ENCODE measurements at places on chromosomes 11 and 22.
A peak's percentile ranks its signal among the peaks of the same experiment; 100 is the strongest.

DNA sequence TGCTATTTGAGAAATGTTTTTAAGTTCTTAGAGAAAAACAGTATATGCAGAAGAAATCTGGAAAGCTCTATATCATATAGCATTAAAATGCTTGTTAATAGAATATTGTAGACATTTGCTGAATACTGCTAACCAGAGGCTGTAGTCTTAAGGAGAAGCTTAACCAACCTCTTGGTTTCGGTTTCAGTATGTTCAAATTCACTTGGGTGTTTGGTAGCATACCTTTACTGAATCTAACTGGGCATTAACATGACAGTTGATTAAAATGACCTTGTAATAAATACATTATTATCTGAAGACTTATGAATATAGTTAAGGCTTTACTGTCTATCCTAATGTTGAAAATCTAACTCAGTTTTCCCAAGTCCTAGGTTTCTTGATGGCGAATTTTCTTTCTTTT is 5.4 kb downstream of the PCF11 start:
- no peak for DNase-seq

DNA sequence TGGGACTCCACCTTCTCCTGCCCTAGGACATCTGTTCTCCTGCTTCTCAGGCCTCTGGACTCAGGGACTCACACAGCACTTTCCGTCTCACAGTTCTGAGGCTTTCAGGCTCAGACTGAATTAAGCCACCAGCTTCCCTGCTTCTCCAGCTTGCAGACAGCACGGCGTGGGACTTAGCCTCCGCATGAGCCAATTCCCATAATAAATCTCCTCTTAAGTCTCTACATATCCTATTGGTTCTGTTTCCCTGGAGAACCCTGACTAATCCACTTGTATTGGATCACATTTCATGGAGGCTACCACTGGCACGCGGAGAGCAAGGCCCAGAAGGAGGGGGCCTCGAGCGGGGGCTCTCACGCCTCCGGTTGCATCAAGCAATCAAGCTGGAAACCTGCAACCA is 1313.6 kb downstream of the TBC1D22A start:
- no peak for DNase-seq

DNA sequence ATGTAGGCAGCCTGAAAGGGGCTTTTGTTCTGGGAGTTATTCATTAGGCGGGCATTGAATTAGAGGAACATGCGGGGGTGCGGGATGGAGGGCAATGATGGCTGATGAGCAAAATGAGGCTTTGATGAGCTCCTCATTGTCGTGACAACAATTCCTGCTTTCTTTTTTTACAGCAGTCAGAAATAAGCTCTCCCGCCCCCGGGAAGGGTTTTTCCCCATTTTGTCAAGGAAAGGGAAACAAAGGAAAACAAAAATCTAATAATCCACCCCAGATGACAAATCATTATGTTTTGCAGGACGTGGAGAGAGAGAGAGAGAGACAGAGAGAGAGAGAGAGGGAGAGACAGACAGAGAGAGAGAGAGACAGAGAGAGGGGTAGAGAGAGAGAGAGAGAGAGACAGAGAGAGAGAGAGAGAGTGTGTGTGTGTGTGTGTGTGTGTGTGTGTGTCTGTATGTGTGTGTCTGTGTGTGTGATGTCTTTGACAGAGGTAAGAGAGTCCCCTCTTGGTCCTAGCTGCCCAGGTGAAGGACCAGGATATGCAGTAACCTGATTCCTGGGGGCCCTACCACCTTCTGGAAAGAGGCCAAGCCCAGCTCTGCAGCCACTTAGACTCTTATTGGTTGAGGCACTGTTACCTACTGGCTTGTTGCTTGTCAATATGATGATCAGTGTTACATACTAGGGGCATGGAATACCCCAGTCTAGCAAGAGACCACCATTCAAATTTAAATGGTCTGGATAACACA is 46.7 kb upstream of the PARVA start:
- no peak for DNase-seq

GRCh38 chr11:64458997-64459396 is 100.0 kb downstream of the RPS6KA4 start:
- peak; percentile 17 for DNase-seq

DNA sequence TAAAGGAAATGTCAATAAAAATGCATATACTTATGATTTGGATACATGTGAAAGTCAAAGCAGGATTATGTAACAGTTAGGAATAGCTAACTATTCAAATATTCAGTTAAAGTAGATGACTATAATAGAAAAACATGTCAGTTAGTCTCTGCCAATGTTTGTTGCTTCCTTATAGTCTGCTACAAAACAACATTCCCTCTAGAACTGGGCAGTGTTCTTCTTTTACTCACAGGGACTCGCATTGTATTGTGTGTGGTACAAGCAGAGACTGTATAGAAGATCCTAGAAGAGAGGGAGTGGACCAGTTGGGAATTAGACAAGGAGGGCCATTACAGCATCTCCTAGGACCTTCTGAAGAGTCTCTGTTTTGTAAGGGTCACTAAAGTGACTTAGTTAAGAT is 10.6 kb downstream of the ACAT1 start:
- no peak for DNase-seq

DNA sequence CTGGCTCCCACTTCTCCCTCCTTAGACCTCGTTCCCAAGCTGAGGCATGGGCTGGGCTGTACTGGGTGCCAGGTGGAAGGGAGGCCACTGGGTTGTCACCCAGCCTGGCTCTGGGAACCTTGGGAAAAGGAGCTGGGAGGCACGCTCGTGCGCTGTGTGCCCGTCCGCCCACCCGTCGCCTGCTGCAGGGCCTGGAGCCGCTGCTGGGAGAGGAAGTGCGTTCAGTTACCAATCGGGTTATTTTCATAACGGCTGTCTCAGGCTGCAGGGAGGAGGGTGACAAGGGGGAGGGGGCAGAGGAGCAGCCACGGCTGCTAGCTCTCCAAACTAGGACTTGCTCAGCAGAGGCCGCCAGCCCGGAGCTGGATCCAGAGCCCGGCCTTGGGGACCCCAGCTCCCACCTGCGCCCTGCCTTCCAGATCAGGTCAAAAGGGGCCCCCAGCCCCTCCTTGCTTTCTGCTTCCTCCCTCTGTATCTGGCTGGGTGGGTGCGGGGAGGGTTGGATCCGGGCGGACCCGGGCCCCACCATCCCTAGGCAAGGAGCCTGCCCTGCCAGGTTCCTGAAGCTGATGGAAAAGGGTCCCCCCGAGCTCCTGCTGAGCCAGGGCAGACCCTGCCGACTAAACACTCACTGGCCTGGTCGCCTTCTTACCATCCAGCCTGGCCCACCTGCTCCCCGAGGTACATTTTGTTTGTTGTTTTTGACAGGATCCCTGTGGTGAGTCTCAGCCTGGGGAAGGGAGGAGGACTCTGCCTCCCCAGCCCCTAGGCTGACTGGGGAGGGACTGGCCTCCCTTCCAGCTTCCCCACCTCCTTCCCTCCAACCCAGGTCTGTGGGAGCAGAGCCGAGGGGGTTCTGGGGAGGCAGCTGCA is 14.3 kb downstream of the DGKZ start:
- DNase-seq: peak; percentile 89

- no peak for DNase-seq
Measured at GRCh38 chr11:35078470-35078735, 60.6 kb upstream of the CD44 start.

DNA sequence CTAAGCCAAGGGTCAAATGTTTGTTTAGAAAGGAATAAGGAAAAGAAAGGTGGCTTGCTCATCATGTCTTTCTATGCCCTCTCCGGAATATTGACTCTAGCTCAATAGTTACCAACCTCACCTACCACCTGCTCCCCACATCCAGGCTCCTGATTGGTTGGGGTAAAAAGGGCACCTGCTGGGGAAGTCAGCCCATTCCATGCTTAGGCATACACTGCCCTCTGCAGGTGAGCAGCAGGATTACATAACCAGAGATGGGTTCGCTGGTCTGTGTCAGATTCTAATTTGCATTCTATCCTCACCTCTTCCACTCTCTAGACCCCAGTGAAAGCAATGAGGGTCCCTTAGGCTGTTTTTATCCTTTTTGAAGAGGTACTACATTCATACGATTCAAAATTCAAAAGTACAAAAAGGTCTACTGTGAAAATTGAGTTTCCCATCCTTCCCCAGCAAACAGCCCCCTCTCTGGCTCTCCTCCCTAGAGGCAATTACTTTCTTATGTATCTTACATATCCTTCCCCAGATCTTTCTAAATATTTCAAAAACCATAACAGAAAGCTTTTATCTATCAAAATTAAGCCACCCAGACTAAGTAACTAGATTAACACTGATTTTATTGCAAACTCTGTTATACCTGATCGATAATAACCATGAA is 98.0 kb upstream of the ASPHD2 start:
- DNase-seq: peak; percentile 42

DNA sequence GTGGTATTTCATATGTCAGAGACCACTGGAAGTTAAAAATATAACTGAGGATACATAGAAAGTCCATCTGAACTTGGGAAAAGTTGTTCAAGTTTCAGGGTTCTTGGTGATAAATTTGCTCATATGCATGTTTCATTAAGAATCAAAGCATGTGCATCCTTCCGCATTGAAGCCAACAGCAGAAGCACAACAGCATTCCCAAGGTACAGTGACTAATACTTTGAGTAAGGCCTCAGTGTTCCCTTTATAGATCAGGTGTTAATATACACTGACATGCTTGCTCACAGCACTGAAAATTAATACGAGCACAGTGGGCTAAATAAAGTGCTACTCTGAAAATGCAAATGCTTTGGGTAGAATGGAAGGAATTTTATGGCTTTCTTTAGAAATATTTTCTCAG is 691.1 kb downstream of the METTL15 start:
- DNase-seq: no peak

DNA sequence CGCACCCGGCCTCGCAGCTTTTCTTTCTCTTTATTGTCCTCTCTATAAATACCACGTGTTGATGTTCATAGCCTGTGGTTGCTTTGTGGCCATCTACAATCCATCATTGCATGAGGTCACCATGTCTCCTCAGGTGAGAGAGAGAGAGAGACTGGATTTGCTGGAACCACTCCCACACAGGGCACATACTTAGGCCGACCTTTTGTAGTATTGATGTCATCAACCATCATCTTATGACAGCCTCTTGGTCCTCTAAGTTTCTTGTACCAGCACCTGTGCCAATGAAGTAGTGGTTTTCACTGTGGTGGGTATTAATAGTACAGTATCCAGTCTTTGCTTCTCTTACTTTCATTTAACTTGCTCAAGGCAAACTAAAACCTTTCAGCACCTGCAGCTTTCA is 22.8 kb upstream of the P2RY6 start:
- DNase-seq: no peak

- DNase-seq: no peak
Measured at GRCh38 chr11:12494699-12495098, 117.3 kb downstream of the PARVA start.

DNA sequence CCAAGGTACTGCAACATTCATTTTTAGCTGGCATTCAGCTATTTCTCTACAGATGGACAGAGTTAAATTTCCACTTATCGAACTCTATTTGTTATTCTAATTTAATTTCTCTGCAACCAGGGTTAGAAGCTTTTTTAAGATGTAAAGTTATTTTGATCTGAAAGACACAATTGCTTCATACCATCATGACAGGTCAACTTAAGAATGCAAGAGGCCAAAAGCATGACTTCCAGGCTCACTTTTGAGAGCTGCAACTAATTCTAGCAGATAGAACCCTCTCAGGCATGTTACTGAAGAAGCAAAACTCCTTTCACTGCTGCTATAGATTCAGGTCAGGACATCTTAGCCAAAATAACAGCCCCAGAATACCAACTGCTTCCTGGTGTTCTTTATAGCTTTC is 86.5 kb upstream of the GALNT18 start:
- no peak for DNase-seq

GRCh38 chr22:35852076-35852475 is 134.4 kb downstream of the APOL5 start:
- DNase-seq: no peak

DNA sequence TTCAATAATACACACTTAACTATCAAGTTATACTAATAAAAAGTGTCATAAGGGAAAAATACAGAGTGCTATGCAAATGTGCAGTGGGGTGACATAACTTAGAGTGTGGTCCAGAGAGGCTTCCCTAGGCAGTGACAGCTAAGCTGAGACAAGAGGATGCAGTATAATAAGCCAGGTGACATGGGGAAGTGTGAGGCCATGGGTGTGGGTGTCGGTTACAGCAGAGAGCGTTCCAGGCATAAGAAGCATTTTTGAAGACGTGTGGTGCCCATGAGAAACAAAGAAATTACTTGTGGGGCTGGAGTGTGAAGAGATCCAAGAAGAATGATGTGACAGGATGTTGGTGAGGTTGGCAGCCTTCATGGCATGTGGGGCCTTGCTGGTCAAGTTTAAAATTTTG is 78.1 kb upstream of the PICALM start:
- no peak for DNase-seq

GRCh38 chr11:118227865-118228785 is 3.3 kb upstream of the JAML start:
- no peak for DNase-seq

GRCh38 chr11:92784331-92784730 is 185.1 kb upstream of the MTNR1B start:
- DNase-seq: no peak

DNA sequence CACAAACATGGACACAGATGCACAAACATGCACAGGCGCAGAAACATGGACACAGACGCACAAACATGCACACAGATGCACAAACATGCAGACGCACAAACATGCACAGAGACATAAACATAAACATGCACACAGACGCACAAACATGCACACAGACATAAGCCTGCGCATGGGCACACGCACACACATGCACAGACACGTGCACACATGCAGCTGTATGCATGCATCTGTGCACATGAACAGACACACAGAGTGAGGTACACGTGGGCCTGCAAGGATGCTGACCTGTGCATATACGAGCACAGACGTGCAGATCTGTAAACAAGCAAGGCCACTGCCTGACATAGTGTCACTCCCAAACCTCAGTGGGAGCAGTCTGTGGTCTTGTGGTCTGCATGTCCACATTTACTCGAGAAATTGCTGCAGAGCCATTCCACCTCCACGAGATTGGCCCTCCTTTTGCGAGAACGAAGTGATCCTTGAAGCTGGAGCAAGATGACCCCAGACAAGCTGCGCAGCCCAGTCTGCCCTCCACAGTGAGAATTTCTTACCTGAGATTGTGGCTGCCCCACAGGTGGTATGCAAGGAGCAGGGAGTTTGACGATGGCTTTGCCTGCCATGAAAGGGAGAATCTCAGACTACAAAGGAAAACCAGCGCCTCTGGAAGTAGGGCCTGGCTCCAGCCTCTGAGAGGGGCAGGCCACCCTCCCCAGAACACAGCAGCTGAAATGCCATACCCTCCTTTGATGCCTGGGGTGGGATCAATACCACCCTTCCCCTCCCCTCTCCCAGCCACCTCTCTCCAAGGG is 299.9 kb downstream of the BRD1 start:
- DNase-seq: no peak

GRCh38 chr11:134686460-134687061 is 274.5 kb upstream of the B3GAT1 start:
- DNase-seq: peak; percentile 4

DNA sequence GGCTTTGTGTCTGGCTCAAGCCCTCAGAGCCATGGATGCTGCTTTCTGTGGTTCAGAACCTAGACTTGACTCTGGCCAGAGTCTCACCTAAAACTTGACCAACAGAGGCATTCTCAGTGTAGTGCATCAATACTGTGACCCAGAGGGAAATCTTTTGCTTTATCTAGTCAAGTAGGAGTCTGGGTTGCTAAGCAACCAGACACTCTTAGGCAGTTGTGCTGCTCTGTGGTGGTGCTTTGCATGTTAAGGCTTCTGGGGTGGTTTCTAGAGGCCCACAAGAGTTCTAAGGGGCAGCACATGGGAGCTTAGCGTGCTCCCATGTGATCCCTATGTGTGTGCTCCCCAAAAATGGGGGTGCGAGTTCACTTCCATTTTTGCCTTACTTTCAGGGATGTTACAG is 224.6 kb upstream of the PLET1 start:
- no peak for DNase-seq
